Lower lobe of right lung (tissue), 2 donors: ENCODE measurements at places on chromosomes 1 and 21.

- no peak for DNase-seq
Observed at GRCh38 chr1:65791396-65791795, 1.3 kb upstream of the PDE4B start.

GRCh38 chr1:11432526-11432925, 46.4 kb upstream of the DISP3 start:
- DNase-seq: no peak

DNA sequence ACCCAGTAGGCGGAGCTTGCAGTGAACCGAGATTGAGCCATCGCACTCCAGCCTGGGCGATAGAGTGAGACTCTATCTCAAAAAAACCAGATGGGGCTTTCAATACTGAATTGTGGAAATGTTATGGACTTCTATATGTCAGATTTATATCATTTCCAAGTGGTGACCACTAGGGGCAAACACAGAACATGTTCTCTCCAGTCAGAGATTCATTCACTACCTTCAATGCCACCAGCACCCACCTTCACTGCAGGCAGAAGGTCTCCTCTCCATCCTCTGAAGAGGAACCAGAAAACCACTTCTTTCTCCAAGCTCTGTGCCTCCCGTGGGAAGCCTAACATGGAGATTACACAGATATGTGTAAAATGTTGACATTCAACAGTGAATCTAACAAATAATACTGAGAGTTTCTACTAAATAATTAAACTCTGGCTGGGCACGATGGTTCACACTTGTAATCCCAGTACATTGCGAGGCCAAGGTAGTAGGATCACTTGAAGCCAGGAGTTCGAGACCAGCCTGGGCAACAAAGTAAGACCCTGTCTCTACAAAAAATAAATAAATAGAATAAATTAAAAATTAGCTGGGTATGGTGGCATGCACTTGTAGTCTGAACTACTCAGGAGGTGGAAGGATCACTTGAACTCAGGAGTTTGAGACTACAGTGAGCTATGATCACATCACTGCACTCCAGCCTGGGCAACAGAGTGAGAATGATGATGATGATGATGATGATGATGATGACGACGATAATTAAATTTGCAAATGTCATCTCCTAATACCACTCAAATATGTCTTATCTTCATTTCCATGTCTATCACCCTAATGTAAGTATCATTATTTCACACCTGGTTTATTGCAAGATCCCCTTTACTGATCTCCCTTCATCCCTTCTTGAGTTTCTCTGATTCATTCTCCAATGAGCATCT, 151.1 kb downstream of the ZNF281 start:
- no peak for DNase-seq

GRCh38 chr1:168842306-168842705, 113.3 kb upstream of the DPT start:
- DNase-seq: no peak

DNA sequence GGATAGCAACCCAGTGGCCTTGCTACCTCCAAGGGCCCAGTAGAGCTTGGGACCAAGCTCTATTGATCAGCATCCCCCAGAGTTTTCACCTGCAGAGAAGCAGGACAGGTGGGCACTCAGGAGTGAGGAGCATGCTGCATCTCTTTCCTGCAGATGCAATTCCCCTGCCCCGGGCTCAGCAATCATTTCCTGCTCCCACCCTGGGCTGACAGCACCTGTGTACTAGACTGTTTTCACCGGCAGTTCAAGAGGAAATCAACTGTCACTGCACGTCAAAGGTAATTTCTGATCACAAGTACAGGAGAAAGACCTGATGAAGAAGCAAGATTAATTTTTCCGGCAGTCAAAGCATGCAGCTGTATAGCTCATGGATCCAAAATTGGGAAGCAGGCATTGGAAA, 8.8 kb upstream of the NT5C1A start:
- DNase-seq: no peak

GRCh38 chr1:51843948-51844347, 34.6 kb downstream of the NRDC start:
- DNase-seq: no peak

DNA sequence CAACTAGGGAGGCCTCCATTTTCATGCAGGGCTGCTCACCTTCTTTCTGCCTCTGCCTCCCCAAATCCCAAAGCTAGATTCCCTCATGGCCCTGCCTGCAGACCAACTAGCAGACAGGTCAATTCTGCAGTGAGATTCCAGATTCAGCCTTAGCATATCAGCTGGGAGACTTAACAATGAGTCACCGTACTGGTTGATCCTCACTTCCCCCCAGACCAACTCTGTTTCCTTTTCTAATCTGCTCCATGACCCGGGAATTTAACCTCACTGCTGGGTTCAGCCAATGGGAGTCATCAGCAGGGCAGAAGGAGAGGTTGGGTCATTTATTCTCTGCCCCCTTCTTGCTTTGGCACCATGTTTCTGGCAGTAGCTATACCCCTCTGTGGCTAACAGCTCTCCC, 140.6 kb upstream of the GRIK3 start:
- no peak for DNase-seq

DNA sequence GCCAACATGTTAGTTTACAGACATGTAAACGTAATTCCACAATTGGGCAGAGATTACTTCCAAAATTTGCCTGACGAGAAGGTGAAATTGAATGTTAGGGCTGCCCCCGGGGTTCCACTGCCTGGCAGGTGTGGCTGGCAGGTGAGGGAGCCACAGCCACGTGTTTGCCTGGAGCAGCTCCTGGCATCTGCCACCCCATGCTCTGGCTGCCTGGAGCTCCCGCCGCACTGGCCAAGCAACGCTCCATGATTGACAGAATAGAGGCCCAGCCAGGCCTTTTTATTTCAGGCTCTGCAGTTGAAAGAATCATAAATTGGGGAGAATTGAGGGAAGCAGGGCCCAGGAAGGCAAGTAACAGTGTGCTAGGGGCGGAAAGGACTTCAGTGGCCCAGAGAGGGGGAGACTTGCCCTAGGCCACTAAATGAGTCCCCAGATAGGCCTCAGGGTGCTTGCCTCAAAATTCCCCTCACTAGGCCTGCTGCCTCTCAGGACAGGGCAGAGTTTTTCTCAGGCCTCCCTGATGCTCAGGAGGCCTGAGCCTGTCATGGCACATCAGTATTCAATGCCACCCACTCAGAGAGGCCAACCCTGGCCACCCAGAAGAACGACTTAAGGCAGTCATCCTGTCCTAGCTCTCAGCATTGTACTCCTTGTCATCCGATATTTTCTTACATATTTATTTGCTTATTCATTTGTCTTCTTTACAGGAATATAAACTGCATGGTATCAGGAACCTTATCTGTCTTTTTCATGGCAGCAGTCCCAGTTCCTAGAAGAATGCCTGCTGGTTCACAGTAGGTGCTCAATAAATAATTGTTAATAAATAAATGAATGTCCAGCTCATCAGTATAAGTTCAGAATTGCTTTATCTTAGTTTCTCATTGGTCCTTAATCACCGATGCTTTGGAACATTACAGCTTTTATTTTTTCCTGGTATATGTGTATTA, 16.6 kb upstream of the S1PR1 start:
- DNase-seq: no peak

DNA sequence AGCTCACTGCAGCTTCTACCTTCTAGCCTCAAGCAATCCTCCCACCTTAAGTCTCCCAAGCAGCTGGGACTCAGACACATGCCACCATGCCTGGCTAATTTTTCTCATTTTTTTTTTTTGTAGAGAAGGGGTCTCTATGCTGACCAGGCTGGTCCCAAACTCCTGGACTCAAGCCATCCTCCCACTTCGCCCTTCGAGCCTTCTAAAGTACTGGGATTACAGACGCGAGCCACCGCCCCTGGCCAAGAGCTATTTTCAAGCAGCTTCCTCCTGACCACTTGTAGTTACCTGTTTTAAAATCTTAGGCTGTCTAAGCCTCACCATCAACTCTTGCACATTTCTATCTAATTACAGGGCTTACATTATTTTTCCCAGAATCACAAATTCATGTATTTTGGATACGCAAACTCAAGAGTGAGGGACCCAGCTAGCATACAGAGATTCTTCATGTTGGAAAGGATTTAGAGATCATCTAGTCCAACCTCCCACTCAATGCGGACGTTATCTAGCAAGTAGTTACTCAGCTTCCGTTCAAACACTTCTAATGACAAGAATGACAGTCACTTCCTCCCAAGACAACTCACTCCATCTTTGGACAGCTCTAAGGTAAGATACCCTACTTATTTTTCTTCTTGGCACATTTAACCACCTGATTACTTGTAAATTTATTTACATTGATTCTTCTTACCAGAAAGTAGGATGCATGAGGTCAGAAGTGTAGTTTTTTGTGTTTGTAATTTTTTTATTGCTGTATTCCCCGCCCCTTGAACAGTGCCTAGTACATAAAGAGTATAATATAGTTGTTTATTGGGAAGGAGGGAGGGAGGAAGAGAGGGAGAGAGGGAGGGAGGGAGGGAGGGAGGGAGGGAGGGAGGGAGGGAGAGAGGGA, 65.4 kb downstream of the LUZP1 start:
- no peak for DNase-seq

- DNase-seq: no peak
Observed at GRCh38 chr1:3607703-3608065, 3.6 kb downstream of the MEGF6 start.

GRCh38 chr1:93171549-93172034, 8.6 kb downstream of the TMED5 start:
- DNase-seq: no peak
